Aorta (tissue), 5 donors: ENCODE measurements at places on chromosomes 7 and 10. TPM values are rescaled to one million over a fixed set of nuclear protein-coding genes. Genes with fewer than 3 reads are reported as not detected.

DNA sequence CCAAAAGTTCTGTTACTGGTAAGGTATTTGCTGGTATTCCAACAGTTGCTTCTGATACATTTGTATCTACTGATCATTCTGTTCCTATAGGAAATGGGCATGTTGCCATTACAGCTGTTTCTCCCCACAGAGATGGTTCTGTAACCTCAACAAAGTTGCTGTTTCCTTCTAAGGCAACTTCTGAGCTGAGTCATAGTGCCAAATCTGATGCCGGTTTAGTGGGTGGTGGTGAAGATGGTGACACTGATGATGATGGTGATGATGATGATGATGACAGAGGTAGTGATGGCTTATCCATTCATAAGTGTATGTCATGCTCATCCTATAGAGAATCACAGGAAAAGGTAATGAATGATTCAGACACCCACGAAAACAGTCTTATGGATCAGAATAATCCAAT, 131.0 kb downstream of the AASS start:
- DNase-seq = no peak
- peaks cover 2% of the 10 kb centered on the region for H3K36me3 ChIP-seq
- no peaks in the 10 kb centered on the region for H3K27me3 ChIP-seq
- H3K27ac ChIP-seq = no peak overlapping the region

Gene CALML5
- total RNA-seq = not detected

Gene ARMC3
- total RNA-seq = not detected

Gene OPTN
- total RNA-seq = 107 TPM

GRCh38 chr7:22935269-22935668, 78.7 kb downstream of the HYCC1 start:
- no peaks in the 10 kb centered on the region for H3K36me3 ChIP-seq
- no peak for DNase-seq
- H3K27me3 ChIP-seq = no peaks in the 10 kb centered on the region
- no peaks in the 10 kb centered on the region for H3K4me1 ChIP-seq
- no peak overlapping the region for H3K4me3 ChIP-seq
- H3K27ac ChIP-seq = no peak overlapping the region

GRCh38 chr10:70504521-70505358, 26.2 kb downstream of the PALD1 start:
- DNase-seq = no peak
- no peaks in the 10 kb centered on the region for H3K36me3 ChIP-seq

DNA sequence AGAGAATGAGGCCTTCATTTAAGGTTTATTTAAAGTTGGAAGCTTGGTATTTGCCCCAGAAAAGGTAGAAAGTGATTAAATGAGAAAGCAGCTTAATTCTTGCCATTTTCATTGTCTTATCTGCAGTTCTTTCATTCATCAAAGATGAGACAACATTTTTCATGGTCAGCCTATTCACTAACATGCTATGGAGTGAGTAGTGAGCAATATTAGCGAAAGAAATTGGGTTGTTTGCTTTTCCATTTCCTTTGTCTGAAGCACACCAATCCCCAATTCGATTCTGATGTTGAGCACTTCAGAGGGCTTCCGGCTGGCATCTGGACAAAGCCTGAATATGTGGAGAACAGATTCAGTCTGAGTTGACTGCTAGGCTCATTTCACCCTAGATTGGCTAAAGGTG, 317.2 kb downstream of the BBS9 start:
- no peak overlapping the region for H3K27ac ChIP-seq
- no peak overlapping the region for H3K4me3 ChIP-seq
- H3K4me1 ChIP-seq = no peaks in the 10 kb centered on the region
- DNase-seq = no peak
